ENCODE measurements at places on chromosomes 6 and 20.

DNA sequence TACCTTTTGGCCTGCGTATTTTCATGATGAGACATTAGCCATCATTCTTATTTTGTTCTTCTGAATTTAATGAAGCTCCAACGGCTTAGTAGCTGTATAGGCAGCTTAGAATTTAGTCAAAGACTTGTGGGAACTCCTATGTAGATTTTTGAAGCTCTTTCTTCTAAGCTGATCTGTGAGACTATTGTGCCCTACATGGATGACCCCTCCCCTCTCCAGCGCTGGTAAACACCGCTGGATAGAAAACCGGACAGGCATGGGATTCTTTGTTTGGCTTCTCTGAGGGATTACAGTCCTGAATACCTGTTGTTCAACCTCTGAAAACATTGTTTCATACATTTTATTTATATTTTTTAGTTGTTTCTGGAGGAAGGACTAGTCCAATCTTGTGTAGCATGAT is 1353.4 kb downstream of the GRIK2 start:
- DNase-seq, result no peak

- no peak for DNase-seq
These were observed 127.2 kb upstream of the TCF21 start for GRCh38 chr6:133761706-133762105.

DNA sequence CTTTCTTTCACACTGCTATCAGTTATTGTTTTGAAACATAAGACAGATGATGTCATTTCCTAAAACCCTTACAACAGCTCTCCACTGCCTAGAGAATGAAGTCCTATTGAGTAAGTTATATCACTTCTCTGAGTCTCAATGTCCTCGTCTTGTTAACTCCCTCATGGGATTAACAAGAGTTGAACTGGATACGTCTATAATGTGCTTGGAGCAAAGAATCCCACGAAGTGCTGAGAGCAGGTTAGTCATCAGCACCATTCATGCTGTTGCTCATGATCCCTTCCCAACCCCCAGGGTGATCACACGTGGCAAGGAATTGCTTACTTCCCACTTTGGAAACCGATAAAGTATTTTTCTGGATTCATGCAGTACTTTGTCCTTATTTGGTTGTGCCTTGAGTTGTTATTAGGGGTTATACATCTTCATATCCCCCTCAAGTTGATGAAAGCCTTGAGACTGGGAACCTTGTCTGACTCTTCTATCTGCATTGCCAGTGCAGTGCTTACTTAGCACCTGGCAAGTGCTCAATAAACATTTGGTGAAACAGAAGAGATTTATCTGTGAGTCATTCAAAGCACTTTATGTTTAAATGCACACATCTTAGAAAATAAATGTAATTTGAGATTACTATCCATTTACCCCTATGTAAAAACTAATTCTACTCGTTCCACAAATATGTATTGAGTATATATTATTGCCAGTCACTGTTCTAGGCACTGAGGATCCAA is 487.5 kb downstream of the EPM2A start:
- DNase-seq, result no peak

DNA sequence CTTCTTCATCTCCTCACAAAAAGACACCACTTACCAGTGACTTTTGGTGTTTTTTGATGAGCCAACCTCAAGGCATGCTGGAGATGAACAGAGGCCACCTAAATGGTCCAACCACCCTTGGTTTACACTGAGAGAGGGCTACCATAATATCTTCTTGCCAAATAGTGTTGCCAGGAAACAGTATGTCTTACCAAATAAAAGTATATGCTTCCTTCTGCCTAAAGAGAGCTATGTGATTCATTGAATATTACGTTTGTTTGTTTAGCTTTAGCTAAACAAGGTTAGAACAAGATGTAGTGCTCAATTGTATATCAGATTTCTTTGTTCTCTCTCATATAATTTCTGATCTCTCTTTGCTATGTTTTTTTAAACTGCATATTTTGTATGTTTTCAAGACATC is 40.6 kb upstream of the BMP6 start:
- no peak for DNase-seq

GRCh38 chr6:142886431-142887170 is 58.4 kb downstream of the HIVEP2 start:
- DNase-seq, result no peak

- DNase-seq, result no peak
These were observed 21.2 kb downstream of the RAMACL start for GRCh38 chr6:166565084-166565967.

DNA sequence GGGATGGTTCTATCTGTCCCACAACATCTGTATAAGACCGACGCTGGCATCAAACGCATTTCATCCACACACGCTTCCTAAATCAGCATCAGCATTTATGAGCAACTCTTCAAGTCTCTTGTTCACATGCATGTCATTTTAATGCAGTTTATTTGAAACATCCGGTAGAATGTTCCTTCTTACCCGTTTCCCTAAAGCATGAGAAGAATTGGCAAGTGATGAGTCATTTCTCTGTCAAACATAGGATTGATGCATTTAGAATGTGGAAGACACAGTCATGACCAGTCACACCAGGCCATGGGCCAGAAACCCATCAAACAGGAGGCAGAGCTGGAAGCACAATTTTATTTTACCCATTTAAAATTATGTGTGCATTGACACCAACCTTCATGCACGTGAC is 122.8 kb downstream of the UST start:
- no peak for DNase-seq

GRCh38 chr6:150567380-150567779 is 32.3 kb upstream of the PLEKHG1 start:
- DNase-seq, result no peak

DNA sequence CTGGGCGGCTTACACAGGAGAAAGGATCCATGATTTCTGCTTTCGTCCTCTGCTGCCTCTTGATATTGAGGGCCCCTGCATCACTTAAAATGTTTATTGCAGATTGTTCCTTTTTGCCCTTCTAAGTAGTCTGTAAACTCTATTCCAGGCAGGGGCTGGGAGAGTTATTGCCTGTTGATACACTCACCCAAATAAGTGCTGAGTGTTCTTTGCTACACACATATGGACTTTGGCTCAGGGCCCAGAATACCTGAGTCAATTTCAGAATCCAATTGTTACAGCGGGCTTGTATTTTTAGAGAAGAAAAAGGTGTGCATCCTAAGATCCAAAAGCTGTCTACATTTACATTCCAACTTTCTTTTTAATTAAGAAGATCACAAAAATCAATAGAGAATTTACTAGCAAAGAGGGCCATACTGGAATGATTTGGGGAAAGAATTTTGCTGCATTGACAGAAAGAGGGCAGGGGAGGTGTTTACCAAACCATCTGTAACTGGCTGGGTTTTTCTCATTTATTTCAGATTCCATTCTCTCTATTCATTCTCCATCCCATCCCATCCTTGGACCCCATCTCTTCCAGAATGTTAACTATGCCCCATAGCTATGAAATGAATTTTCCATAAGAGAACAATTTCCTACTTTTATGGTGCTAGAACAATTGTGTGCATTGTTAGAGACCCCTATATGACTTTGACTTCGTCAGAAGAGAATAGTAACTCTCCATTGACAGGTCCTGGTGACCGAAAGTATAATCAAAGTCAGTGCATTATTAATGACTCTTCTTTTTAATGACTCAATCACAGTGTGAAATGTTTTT is 959.9 kb upstream of the FLRT3 start:
- no peak for DNase-seq

- DNase-seq, result no peak
These were observed 334.2 kb downstream of the MAFB start for GRCh38 chr20:40354880-40355279.

DNA sequence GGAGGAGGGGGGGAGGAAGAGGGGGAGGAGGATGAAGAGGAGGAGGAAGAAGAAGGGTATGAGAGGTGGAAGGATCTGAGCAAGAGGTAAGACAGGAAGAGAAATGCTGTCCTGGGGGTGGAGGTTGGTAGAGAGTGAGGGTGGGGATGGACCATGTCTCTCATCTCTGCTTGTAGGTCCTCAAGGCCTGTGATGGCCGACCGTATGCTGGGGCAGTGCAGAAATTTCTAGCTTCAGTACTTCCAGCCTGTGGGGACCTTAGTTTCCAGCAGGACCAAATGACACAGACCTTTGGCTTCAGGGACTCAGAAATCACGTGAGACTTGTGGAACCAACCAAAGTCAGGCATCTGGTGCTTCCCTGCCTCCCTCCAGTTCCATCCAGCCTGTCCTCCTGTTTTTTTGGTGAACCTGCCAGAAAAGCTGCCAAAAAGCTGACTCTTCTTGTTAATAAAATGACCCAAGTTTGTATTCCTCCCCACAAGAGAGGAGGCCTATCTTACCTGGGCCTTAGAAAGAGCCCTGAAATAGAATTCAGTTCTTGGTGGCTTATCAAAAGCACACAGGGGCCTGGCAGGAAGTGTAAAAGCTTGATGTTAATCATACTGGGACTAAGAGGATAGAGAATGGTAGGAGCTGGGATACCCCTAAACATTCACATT is 2.5 kb upstream of the C4A start:
- no peak for DNase-seq

GRCh38 chr6:90485635-90486277 is 101.1 kb downstream of the MAP3K7 start:
- DNase-seq, result no peak

DNA sequence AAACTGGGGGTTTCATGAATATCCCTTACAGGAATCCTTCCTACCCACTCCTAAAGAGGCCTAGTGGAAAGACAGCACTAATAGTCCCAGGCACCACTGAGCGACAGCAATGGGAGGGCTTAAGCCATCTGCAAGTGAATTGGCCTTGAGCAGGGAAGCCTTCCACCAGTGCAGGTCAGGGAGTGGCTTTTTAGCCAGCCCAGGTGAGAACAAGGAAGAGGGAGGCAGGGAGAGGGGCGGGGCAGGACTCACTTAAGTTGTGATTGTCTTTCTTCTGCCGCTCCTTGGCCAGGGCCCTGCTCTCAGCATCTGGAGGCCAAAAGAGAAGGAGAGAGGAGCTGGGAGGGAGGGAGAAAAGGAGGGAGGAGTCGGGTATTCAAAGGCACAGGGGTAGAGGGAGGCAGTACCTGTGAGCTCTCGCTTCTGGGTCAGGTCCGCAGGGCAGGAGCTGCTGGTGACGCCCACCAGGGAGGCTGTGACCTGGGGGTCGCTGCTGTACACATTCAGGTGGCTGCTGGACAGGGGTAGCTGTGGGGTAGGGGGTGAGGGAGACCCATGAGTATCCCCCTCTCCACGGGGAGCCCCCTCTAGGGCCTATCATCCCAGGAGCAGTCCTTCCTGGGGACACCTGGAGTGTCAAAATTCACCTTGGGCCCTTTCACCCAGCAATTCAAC is 47.8 kb downstream of the TFEB start:
- no peak for DNase-seq

- peak; percentile 46 for DNase-seq
These were observed 85.2 kb upstream of the PHACTR3 start for GRCh38 chr20:59518881-59519706.

DNA sequence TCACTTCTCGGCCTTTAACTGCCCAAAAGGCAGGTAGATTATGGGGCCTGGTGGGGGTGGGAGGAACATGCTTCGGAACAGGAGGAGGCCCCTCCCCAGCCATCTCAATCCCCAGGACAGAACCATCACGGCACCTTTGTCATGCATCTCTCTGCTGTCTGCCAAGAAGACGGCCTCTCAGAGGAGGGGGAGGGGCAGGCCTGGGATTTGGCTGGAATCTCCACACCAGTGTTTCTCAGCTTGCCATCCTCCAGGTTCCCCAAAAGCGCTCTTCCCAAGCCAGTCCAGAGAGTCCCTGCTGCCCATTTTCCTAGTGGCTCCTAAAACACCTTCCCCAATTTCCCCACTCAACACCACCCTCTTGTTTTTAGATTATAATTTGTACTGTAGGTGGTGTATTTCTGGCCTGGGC is 2.5 kb upstream of the POU5F1 start:
- peak; percentile 72 for DNase-seq

GRCh38 chr6:30991891-30992290 is 8.4 kb downstream of the MUC21 start:
- no peak for DNase-seq

DNA sequence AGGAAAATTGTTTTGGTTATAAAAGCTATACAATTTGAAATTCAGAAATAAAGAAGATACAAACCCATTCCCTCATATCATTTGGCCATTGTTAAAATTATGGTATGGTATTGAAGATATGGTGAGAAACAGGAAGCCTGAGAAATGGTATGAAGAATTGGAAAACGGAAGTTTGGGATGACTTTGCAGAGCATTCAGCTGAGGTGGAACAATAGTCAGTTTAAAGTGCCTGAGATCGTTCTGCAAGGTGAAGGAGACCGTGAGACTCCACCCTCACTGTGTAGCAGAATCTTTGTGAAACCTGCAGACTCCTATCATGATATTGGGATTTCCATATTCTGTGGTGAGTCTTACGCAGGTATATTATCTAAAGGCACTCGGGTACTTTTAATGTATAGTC is 97.3 kb downstream of the ADGRB3 start:
- no peak for DNase-seq

GRCh38 chr20:13046409-13046808 is 37.6 kb downstream of the SPTLC3 start:
- DNase-seq, result no peak

DNA sequence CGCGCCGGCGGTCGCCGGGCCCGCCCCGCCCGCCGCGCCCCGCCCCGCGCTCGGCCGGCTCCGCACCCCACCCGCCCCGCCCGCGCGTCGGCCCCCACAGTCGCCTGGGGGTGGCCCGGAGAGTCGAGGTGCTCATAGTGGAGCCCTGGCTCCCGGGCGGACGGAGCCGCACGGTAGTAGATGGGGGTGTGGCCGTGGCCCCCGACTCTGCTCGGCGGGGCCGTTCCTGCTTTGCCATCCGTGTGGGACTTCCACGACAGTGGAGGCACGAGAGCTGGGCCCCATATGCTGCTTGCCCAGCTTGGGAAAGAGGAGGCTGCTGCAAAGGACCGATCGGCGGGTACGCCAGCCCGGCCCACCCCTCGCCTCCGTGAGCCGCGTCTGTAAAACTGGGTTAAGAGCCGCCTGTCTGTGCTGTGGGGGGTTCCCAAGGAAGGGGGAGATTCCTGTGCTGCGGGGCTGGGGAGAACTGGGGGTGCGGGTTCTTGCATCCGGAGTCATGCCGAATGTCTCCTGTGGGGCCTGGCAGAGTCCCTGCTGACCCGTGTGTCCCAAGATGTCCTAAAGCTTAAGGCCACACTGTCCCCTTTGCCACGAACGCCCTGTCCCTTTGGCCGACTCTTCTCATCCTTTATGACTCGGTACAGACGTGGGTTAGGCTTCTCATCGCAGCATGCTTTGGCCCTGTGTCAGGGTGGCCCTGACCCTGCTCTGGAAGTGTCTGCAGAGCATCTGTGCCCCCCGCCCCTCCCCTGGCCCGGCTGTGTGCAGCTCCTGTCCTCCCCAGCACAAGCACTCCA is at the start of gene OPRL1:
TSS of gene OPRL1 (plus strand) at position 70 of the 800 bp plus-strand sequence. CDS start 12,639 bp downstream, outside the sequence.
- no peak for DNase-seq

DNA sequence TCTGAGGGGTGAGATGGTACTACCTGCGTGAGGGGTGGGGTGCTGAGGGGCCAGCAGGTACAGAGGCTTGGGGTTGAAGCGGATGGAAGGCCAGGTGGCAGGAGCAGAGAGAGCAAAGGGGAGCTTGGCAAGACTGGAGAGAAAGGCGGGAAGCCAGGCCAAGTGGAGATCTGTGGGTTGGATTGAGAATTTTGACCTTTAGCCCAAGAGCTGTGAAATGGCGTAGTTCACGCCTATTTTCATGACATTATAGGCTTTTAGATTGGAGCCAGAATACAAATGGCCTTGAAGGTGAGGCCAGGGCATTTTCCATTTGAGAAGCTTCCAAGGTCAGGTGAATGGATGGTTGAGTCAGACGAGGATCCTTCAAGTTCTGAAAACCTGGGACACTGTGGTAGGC is 2.5 kb downstream of the ATRN start:
- no peak for DNase-seq

GRCh38 chr6:100549406-100550167 is 84.9 kb upstream of the SIM1 start:
- no peak for DNase-seq

GRCh38 chr6:163782436-163783003 is 368.0 kb downstream of the QKI start:
- no peak for DNase-seq

Measured in WERI-Rb-1 (cell line).